ENCODE measurements at places on chromosomes 12 and 14.

DNA sequence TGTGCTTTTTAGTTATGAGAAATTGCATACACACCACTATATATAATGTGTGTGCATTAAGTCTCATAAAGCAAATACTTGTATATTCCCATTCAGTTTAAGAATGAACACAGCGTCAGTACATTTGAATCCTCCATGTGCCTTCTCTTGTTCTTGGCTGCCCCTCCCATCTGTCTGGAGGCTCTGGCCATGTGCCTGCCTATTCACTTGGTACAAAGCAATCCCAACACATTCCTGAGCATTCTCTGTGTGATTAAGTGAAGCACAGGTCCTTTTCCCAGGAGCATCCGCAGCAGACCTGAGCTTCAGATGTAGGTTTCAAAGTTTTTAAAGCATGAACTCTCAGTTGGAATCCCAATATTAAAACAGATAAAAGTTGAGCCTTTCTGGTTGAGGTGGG lies 58.7 kb downstream of the POLR3B start:
- H3K4me1 ChIP-seq = no peaks in the 10 kb centered on the region
- H3K4me3 ChIP-seq = no peak overlapping the region
- no peak overlapping the region for H3K27ac ChIP-seq
- peaks cover 25% of the 10 kb centered on the region for H3K36me3 ChIP-seq
- H3K27me3 ChIP-seq = no peaks in the 10 kb centered on the region

DNA sequence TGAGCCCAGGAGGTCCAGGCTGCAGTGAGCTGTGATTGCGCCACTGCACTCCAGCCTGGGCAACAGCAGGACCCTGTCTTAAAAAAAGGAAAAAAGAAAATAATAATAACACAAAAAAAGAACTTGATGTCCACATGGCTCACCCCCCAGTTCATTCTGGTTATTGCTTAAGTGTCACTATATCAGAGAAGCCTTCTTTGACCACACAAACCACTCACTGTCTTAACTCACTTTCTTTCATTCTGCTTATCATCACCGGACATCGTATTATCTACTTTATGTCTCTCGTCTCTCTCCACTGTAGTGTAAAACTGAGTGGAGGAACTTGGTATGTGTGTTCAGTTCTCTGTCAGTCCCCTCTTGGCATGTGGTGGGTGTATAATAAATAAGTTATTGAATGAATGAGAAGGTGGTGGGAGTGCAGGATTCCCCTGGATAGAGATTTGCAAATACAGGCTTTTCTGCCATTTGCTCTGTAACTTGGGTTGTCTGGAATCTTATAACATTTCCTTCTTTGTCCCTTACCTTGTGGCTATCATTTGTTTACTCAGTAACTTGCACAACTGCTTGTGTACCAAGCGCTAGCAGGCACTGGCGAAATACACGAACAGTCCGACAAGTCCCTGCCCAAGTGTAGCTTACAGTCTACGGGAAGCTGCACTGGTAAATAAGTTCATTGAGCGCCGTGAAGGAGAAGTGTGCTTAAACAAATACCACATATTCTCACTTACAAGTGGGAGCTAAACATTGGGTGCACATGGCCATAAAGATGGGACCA lies 86.6 kb upstream of the TRAF3 start:
- H3K4me3 ChIP-seq = no peak overlapping the region
- DNase-seq = no peak
- peaks cover 18% of the 10 kb centered on the region for H3K4me1 ChIP-seq
- H3K27ac ChIP-seq = no peak overlapping the region

DNA sequence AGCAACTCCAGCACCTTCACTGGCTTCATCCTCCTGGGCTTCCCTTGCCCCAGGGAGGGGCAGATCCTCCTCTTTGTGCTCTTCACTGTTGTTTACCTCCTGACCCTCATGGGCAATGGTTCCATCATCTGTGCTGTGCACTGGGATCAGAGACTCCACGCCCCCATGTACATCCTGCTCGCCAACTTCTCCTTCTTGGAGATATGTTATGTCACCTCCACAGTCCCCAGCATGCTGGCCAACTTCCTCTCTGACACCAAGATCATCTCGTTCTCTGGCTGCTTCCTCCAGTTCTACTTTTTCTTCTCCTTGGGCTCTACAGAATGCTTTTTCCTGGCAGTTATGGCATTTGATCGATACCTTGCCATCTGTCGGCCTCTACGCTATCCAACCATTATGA lies 6.8 kb downstream of the OR11G2 start:
- H3K27ac ChIP-seq = no peak overlapping the region
- H3K27me3 ChIP-seq = peaks cover 10% of the 10 kb centered on the region
- no peak overlapping the region for H3K4me3 ChIP-seq
- H3K4me1 ChIP-seq = no peaks in the 10 kb centered on the region
- no peak for DNase-seq
- H3K36me3 ChIP-seq = no peaks in the 10 kb centered on the region

DNA sequence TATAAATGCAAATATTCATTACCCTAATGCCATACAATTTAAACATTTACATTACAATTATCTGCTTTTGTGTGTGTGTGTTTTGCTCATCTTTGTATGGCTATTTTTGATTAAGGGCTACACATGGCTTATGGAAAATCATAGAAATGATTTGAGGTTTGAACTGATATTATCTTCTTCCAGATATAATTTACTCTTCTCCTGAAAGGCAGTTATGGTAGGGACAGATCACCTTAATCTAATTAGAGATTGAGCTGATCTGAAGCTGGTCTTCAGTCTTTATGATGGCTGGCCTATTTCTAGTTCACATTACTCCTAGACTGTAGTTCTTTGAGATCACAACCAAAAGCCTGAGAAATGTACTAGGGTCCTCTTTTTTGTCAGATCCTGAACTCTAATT lies 15.6 kb downstream of the ABHD12B start:
- no peaks in the 10 kb centered on the region for H3K36me3 ChIP-seq
- no peak overlapping the region for H3K4me3 ChIP-seq
- H3K4me1 ChIP-seq = no peaks in the 10 kb centered on the region
- peaks cover 21% of the 10 kb centered on the region for H3K27me3 ChIP-seq
- H3K27ac ChIP-seq = no peak overlapping the region

DNA sequence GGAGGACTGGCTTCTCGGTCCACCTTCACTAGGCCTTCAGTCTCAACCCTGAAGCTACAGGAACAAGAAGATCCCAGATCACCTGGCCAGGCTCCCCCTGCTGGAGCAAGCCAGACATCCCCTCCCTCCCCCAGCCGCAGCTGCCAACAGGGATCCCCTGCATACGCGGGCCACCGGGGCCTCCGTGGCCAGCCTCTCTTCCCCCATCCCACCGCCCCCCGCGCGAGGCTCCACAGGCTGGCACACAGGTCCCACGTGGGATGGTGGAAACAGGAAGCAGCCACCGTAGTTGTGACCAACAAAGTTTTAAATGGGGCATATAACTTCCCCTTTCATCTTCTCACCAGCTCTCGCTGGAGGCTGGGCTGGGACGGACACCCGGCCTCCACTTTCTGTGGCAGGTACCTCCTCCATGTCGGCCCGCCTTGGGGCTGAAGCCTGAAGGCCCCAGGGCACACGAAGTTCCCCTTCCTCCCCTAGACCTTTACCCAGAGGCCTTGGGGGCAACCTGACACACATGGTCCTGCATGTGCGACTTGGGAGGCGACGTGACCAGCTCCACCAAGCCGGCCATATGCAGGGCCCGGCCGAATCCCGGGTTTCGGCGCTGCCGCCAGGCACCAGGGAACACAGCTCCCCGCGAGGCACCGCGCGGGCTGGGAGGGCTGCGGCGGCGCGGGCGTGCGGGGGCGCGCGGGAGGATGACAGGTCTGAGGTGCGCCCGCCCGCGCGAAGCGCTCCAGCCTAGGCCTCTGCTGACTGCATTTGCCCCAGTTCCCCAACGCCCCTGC lies 44.4 kb upstream of the PNMA1 start:
- peaks cover 78% of the 10 kb centered on the region for H3K4me1 ChIP-seq
- H3K27me3 ChIP-seq = no peaks in the 10 kb centered on the region
- H3K4me3 ChIP-seq = peak overlapping the region; percentile 84
- H3K36me3 ChIP-seq = peaks cover 30% of the 10 kb centered on the region
- H3K27ac ChIP-seq = peak overlapping the region; percentile 94

- H3K27ac ChIP-seq = peak overlapping the region; percentile 74
- H3K27me3 ChIP-seq = peaks cover 9% of the 10 kb centered on the region
- peak overlapping the region; percentile 93 for H3K4me3 ChIP-seq
- peaks cover 22% of the 10 kb centered on the region for H3K36me3 ChIP-seq
- peak; percentile 18 for DNase-seq
Observed at GRCh38 chr12:105109465-105110212, 2.1 kb downstream of the WASHC4 start.

- H3K4me1 ChIP-seq = peaks cover 24% of the 10 kb centered on the region
- H3K27ac ChIP-seq = no peak overlapping the region
- no peak for DNase-seq
- peaks cover 29% of the 10 kb centered on the region for H3K36me3 ChIP-seq
- no peak overlapping the region for H3K4me3 ChIP-seq
Observed at GRCh38 chr12:25074954-25075353, 120.0 kb downstream of the DNAI7 start.

DNA sequence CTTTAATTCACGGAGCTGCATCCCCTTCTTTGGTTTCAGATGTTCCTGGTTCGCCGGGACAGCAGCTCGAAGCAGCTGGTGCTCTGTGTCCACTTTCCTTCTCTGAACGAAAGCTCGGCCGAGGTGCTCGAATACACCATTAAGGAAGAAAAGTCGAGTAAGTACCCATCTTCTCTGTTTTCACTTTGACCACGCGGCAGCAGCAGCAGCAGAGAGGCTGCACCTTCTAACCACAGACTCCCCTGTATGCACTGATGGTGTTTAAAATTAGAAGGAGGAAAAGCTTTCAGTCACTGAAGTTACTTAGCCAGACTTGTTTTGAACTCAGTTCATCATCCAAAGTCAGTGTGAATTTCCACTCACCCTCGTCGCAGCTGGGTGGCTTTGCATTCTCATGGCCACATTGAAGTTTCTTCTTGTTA lies 63.8 kb downstream of the RIN3 start:
- H3K27ac ChIP-seq = peak overlapping the region; percentile 55
- H3K4me1 ChIP-seq = peaks cover 50% of the 10 kb centered on the region
- H3K27me3 ChIP-seq = no peaks in the 10 kb centered on the region
- H3K4me3 ChIP-seq = peak overlapping the region; percentile 39

- DNase-seq = peak; percentile 78
- H3K36me3 ChIP-seq = peaks cover 50% of the 10 kb centered on the region
Observed at GRCh38 chr14:20469890-20470602, 840 bp downstream of the PNP start.

DNA sequence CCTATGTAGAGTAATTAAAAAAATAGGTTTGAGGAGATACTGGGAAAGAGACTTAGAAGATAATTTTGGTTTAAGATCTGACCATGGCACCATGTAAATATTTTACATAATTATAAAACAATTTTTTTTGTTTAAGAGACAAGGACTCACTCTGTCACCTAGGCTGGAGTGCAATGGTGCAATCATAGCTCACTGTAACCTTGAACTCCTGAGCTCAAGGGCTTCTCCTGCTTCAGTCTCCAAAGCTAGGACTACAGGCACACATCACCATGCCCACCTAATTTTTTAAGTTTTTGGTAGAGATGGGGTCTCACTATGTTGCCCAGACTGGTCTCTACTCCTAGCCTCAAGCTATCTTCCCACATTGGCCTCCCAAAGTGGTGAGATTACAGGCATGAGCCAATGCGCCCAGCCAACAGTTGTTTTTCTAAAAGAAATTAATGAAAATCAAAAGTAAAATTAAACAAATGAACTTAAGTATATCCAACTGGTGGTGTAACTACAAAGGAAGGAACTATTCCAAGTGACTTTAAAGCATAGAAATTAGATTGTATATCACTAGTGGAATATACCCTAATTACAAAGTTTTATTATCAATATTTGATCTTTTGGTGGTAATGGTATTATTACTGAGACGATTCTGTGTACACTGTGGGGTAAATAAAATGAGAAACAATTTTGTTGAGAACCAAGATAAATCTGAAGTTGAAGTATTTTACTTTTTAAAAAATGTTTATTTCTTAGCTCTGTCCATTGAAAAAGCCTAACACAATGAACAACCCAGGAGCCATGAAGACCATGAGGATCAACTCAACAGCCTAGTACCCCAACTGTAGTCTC lies 29.1 kb downstream of the COCH start:
- no peak overlapping the region for H3K4me3 ChIP-seq
- peaks cover 26% of the 10 kb centered on the region for H3K36me3 ChIP-seq
- no peaks in the 10 kb centered on the region for H3K4me1 ChIP-seq

- no peaks in the 10 kb centered on the region for H3K36me3 ChIP-seq
- DNase-seq = no peak
- no peak overlapping the region for H3K4me3 ChIP-seq
- H3K27ac ChIP-seq = no peak overlapping the region
- H3K4me1 ChIP-seq = no peaks in the 10 kb centered on the region
Observed at GRCh38 chr12:70736351-70737133, 99.3 kb upstream of the PTPRB start.

DNA sequence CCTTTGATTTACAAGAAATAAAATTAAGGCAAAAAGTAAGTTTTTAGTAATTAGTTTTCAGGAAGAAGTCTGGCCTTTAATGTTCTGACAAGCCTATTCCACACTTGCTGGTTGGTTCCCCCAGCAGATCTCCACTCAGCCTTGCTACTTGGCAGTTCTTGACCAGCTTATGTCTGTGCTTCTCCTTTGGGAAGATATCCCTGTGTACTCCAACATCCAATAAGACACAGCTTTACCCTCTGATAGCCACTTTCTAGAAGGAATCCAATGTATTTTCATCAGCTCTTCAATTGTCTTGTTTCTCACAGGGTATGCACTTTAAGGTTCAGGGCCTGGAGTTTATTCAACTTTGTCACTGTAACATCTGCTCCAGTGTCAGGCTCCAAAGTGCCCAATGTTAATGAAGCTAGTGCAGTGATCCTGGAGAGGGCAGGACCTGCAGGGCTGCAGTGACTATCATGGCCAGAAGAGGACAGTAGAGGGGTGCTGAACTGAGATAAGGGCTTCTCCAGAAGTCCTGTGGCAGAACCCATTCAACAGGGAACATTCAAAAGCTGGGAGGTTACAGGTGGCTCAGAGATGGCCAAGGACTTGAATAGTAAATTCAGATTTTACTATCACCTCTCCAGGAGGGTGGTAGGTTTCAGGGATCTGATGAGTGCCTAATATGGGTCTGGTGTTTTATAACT lies 22.9 kb downstream of the JKAMP start:
- peak; percentile 76 for DNase-seq
- H3K27ac ChIP-seq = no peak overlapping the region
- peaks cover 3% of the 10 kb centered on the region for H3K27me3 ChIP-seq
- no peak overlapping the region for H3K4me3 ChIP-seq

DNA sequence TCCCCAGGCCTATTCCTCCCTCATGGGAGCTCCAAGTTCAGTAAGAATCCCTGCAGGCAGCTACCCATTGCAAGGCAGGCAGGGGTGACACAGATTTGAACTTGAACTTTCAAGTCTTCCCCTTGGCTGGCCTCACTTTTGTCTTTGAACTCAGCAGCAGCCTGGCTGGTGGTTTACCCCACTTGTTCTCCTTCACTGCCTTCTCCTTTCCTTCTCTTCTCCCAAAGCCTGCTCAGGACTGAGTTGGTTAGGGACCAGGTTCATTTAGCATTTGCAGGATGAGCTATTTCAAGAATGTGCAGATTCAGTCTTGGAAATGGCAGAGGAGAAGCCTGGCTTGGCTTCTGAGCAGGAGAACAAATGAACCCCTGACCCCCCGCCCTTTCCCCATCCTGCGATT lies 67.7 kb upstream of the TBX3 start:
- H3K27ac ChIP-seq = no peak overlapping the region
- H3K4me1 ChIP-seq = no peaks in the 10 kb centered on the region
- no peak overlapping the region for H3K4me3 ChIP-seq
- no peaks in the 10 kb centered on the region for H3K27me3 ChIP-seq
- no peak for DNase-seq
- no peaks in the 10 kb centered on the region for H3K36me3 ChIP-seq

Data from activated CD4-positive, alpha-beta T cell treated with anti-CD3 and anti-CD28 coated beads for 36 hours (primary cell).